Skeletal muscle tissue (tissue), 5 donors: ENCODE measurements at places on chromosomes 2 and 18. TPM values are rescaled to one million over a fixed set of nuclear protein-coding genes. Genes with fewer than 3 reads are reported as not detected.

Gene ACMSD
- total RNA-seq: not detected

Gene FOXD4L1
- not detected for total RNA-seq

Gene EGR4
- total RNA-seq: not detected

Gene SMYD5
- 18.8 TPM for total RNA-seq

Gene SH3BP4
- 8.9 TPM for total RNA-seq

Gene TUBB8B
- total RNA-seq: not detected

Gene MSTN
- 18.8 TPM for total RNA-seq

Gene CLHC1
- total RNA-seq: 20.4 TPM

Gene DLX1
- not detected for total RNA-seq

Gene ABCB11
- not detected for total RNA-seq

Gene PLCD4
- 27.7 TPM for total RNA-seq

Gene ASB18
- 3.1 TPM for total RNA-seq

Gene MC5R
- total RNA-seq: 1.6 TPM

Gene ZNF396
- 1.6 TPM for total RNA-seq

Gene LIMS4
- 1.0 TPM for total RNA-seq

Gene MC2R
- total RNA-seq: not detected

Gene CCDC68
- total RNA-seq: 0.52 TPM

Gene CFC1
- not detected for total RNA-seq

Gene SUCLG1
- 126 TPM for total RNA-seq

Gene NYAP2
- total RNA-seq: 0.52 TPM
